HT1080 (cell line): ENCODE measurements at places on chromosomes 2 and 18. TPM values are rescaled to one million over a fixed set of nuclear protein-coding genes. Genes with fewer than 3 reads are reported as not detected.

GRCh38 chr2:55966401-55967118 is 43.0 kb upstream of the EFEMP1 start:
- no peak for DNase-seq

DES gene
- not detected in 2 replicates for total RNA-seq

DNA sequence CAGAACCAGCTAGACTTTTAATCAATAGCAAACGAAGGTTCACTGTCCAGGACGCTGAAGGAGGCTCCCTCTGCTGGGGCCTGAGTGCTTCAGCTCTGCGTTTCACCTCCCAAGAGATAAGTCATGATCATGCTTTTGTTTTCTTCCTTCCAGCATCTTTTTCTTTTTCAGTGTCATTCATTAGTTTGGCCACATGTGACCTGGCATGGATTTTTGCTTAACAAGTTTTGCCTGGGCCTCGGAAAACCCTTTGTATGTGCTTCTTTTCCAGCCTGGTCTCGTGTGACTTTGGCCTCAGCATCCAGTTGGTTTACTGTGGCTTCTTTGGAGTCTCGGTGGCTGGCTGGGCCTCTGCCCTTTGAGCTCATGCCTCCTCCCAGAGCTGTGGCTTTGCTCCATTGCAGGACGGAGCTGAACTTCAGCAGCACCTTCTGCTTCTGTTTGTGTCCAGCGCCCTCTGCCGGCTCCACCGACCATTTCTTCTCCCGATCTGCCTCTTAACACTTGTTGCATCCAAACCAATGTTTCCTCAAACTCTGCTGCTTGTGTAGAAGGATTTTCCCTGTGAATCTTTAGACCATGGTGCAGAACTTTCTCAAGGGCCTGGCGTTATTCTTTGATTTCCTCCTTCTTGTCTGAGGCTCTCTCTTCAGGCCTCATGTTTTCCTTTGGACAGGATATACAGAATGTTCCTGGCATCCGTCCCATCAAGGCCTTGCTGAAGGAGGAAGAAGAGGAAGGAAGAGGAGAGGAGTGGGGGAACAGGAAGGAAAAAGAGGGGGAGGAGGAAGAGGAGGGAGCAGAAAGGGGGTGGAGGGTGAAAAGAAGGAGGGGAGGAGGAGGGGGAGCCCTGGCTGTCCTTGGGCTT is 23.6 kb upstream of the HES6 start:
- DNase-seq: peak; percentile 79

- DNase-seq: no peak
These were observed 72.5 kb downstream of the SS18 start for GRCh38 chr18:26017929-26018328.

APOB gene
- total RNA-seq: 0.27 TPM in 1 of 2 replicates, not detected in the other

DNA sequence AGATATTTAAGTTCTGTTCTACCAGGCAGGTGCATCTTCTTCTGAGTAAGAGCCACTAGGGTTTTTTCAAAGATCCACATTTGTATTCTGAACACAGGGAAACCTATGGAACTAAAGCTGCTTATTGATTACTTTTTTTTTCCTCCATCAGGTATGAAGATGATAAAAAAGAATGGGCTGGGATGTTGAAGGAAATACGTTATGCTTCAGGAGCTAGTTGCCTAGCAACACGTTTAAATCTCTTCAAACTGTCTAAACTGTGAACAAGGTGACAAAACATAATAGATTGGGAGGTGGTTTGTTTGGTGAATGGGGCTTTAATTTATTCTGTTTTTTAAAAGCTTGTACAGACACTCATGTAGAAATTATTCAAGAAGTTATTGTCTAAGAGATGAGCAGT is 15.9 kb downstream of the KLHL41 start:
- DNase-seq: no peak

PAX3 gene
- not detected in 2 replicates for total RNA-seq

DNA sequence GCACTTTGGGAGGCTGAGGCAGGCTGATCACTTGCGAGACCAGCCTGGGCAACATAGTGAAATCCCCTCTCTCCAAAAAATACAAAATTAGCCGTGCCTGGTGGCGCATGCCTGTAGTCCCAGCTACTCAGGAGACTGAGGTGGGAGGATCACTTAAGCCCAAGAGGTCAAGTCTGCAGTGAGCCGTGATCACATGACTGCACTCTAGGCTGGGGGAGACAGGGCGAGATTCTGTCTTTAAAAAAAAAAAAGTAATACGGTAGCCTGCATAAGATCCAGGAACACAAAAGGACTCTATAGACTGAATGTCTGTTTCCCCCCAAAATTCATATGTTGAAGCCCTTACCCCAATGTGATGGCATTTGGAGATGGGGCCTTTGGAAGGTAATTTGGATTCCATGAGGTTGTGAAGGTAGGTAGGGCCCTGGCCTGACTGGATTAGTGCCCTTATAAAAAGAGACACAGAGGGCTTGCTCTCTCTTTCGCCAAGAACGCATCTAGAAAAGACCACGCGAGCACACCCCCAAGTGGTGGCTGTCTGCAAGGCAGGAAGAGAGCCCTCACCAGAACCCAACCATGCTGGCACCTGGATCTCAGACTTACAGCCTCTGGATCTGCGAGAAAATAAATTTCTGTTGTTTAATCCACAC is 17.0 kb downstream of the MBOAT2 start:
- peak; percentile 23 for DNase-seq

- DNase-seq: no peak
These were observed 412.1 kb downstream of the TDRD15 start for GRCh38 chr2:21535826-21536225.

- DNase-seq: no peak
These were observed 17.8 kb downstream of the TRAK2 start for GRCh38 chr2:201433394-201433995.

DNA sequence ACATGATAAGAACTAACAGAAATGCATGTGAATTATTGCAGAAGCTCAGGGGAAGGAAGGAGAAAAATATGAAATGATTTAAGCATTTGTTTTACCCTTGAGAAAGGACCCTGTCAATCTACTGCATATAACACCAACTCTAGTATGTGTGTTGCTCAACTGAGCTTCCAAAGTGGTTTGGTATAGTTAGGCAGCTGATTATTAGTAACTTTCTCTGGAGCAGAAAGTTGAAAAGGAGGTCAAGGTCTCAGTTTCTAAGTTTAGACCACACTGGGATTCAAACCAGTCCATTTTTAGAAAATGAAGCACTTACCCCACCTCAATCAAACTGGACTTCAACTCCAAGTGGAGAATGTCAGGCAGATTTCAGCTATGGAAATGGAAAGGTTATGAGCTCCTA is 123.3 kb upstream of the CDC42EP3 start:
- no peak for DNase-seq

DNA sequence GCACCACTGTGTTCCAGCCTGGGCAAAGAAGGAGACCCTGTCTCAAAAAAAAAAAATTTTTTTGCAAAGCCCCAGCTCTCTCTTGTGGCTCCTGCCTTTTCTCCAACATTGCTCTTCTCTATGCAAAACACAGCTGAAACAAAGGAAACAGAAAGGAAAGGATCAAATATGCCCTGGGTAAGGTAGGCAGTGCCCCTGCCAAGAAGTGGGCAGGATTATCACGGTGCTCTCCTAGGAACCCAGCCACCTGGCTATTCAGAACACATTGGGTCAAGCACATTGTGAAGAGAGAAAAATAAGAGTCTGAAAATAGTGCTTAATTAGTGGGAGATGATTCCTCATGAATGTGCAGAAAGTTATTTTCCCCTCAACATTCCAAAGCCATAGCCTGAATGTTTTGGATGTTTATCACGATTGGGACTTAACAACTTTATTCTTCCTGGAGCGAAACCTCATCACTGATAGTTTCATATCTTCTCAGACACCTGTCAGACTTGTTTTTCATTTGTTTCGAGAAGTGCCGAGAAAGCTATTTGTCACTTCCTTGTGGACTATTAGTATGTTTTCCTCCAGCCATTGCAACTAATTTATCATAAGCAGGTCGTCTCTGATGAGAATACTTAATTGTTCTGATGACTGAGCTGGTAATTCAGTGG is 42.7 kb upstream of the RPL31 start:
- DNase-seq: no peak

- no peak for DNase-seq
These were observed 112.6 kb downstream of the ARHGAP28 start for GRCh38 chr18:6842081-6842480.

DNA sequence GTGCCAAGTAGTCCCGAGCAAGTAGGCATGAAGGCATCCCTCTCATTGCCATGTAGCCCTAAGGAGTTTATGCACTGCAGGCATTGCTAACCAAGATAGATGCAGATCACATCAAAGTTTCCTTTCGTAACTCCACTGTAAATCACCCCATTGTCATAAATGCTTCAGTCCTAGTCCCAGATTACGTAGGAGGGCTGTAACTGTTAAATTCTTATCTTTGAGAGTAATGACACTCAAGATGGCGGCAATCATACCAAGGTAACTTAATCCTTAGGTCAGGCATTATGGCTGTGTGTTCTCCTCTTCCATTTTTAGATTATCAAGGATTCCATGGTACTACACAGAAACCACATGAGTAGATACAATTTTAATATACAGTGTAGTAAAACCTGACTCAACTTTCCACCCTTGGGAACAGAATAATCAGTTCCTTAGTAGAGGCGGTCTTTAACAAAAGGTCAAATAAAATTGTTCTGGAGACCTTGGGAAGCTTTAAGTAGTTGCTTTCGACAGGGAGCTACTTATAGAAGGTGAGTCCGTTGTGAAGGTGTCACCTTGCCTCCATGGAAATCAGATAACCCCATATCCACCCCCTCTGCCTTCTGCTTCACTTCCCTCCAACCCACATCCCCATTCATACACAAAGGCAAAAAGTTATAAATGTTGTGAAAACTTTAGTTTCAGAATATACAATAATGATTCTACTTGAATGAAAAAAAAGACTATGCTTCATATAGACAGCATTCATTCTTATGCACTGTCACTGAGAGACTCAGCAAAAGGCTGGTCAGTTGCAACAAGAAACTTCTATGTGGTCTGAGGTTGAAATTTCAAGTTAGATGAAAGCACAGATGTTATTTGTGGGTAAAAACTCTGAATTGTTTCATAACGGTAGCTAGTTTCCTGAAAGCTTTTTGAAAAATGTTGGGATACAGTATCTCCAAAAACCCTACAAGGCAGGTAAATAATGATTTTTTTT is 64.8 kb upstream of the GALNT5 start:
- DNase-seq: no peak

DNA sequence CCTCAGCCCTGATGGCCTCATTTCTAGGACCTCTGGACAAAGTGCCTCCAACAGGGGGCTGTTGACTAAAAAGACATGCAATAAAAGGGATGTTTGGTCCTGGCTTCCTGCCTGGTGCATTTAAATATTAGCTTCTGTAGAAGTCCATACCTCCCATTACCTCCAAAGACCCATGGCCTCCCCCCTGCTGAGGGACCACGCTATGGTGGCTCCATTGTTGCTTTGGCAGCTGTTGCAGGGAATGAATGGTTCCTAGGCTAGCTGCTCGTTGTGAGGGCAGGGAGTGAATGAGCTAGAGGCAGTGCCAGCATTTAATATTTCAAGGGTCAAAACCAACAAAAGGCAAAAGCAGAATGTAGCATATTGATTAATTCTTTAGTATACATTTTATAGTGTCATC is 285.9 kb downstream of the SLC8A1 start:
- no peak for DNase-seq

DNA sequence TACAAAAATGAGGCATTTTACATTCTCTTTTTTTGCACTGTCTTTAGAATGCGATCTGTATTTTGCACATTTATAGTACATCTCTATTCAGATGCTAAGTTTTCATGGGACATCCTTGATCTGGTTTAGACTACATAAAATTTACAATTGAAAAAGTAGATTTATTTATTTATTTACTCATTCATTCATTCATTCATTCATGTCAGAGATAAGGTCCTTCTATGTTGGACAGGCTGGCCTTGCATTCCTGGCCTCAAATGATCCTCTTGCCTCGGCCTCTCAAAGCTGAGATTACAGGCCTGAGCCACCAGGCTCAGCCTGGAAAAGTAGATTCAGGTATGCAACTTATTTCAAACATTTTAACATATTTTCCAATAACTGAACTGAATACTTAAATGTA is 16.0 kb upstream of the DCTN1 start:
- no peak for DNase-seq

GRCh38 chr2:1874101-1874865 is 130.0 kb upstream of the PXDN start:
- DNase-seq: no peak

- no peak for DNase-seq
These were observed 504.9 kb upstream of the SOX11 start for GRCh38 chr2:5187283-5187682.

DNA sequence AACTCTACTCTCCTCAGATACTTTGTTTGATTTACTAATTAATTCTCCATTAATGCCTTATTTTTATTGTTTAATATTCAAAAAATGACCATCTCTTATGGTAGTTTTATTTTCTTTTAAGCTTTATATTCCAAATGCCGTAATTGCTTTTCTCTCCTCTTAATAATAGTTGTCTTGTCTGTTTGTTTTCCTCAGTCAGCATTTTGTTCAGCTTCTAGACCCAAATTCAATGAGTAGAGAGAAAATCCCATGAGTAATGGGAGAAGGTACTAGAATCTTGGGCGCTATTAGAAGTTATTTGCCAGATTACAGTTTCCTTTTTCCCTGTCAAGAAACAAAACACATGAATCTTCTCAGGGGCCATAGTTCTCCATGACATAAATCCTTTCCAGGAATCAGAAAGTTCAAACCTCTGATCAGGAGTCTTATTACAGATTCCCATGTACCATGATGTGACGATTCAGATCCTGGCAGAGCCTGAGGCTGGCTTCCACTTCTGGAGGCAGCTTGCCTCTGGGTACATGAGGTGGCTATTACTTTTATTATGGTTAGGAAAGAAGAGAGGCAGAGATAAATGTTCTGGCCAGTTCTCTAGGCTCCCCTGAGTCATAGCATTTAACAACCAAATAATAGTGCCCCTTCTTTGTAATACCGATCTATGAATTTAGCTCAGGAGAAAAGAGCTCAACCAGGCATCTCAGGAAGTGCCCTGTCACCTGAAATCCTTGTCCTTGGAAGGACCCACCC is 485.1 kb upstream of the SETBP1 start:
- DNase-seq: peak; percentile 2

GKN1 gene
- total RNA-seq: not detected in 2 replicates

TUBB8B gene
- not detected in 2 replicates for total RNA-seq

GRCh38 chr2:148508878-148509287 is 135.7 kb upstream of the EPC2 start:
- no peak for DNase-seq
